H9 (cell line): ENCODE measurements at places on chromosomes 12 and 14.

GRCh38 chr12:65532162-65532561 is 253.7 kb downstream of the MSRB3 start:
- no peak for DNase-seq

DNA sequence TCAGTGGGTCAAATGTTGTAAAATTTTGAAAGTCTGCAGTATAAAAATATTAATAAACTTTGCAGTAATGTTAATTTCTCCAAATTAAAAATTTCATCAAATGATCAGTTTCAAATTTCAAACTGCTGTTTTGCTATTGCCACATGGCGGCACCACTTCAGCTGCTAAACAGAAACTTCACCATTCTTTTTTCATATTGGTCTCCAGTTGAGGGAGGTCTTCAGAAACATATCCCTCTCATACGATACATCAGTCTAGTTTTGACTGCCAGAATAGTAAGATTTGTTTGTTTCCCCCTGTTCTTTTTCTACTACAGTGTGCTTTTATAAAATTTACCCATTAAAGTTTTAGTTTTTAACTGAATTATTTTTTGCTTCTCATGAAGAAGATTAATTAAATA is 4.2 kb upstream of the TRHDE start:
- no peak for DNase-seq

- DNase-seq, result no peak
Measured at GRCh38 chr14:74804219-74804825, 41.2 kb downstream of the YLPM1 start.

DNA sequence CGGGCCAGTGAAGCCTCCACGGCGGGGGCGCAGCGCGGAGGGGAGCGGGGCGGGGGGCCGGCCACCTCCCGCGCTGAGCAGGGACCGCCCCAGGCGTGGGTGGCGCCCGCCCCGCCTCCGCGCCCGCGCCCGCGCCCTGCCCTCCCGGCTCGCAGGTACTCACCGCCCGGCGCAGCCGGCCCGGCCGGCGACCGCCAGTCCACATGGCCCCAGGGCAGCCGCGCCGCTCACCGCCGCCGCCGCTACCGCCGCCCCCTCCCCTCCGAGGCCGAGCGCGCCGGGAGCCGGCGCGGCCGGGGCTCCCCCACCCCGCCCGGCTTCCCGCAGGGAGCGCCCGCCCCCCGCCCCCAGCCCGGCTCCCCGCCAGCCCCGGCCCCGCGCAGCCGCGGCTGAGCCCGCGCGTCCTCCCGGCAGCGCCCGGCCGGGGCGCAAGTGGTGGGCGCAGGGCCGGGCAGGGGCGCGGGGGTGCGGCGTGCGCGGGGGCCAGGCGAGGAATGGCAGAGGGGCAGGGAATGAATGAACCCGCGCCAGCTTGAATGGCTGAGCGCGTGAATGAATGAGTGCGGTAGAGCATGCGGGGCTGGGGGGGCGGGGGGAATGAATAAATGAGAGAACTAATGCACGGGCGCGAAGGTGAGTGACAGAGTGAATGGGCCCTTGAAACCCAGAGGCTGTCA is at the start of gene BEGAIN:
BEGAIN (minus strand) TSS at position 332 of the 677 bp plus-strand sequence; CDS start at position 205, 127 bp downstream.
- no peak for DNase-seq
